ENCODE measurements at places on chromosomes 4 and X. TPM values are rescaled to one million over a fixed set of nuclear protein-coding genes. Genes with fewer than 3 reads are reported as not detected.
A peak's percentile ranks its signal among the peaks of the same experiment; 100 is the strongest.

DNA sequence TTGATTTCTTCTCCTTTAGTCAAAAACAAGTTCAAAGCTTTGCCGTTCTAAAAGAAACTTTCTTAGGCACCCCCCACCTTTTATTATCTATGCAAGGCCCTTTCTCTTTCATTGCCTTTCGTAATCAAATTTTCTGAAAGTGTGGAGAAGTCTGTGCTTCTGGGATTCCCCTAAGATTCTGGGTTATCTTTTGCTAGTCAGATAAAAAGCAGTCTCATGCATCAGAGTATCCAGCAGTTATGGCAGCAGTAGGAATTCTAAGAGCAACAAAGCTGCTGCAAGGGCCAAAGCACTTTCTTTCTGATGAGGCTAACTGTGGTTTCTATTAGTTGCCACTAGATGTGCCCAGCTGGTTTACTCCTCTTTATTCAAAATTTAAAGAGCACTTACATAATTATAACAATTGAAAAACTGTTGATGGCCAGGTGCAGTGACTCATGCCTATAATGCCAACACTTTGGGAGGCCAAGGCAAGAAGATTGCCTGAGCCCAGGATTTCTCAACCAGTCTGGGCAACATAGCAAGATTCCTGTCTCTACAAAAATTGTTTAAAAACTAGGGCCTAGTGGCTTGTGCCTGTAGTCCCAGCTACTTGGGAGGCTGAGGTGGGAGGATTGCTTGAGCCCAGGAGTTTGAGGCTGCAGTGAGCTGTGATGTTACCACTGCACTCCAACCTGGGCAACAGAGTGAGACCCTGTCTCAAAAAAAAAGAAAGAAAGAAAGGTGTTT lies 296.2 kb downstream of the PAPSS1 start:
- DNase-seq = no peak

The FAM9B gene
- not detected for total RNA-seq

DNA sequence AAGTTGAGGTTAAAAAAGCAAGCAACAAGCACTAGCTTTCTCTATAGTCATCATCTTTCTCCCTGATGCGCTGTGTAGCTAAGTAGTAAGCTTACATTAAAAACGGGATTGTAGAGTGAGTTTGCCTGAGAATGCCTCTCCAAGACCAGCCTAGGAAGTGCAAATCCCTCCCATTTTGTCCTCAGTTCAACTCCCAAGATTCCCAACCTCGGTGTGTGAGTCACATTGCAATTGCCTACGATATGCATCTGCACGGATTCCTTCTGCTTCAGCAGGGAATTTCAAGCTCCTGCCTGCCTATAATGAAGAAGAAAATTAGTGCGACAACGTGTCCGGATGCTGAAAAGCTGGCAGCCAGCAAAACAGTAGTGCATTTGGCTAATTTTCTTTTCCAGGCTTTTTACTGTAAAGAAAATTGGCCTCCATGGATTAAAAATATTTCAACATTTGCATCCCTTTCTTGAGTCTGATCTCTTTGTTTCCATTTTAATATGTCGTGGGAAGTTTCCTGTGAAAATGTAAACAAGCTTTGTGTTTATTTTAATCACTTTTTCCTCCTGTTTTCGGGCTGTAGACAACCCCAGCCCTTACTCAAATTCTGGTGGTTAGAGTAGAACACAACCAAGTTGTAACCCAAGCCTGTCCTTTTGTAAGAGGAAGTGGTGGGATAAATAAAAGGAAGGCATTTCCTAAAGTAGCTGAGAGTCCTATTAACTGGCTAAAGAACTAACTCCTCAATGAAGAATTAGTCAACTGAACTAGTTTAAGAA lies 58.4 kb upstream of the TET2 start:
- DNase-seq = no peak

DNA sequence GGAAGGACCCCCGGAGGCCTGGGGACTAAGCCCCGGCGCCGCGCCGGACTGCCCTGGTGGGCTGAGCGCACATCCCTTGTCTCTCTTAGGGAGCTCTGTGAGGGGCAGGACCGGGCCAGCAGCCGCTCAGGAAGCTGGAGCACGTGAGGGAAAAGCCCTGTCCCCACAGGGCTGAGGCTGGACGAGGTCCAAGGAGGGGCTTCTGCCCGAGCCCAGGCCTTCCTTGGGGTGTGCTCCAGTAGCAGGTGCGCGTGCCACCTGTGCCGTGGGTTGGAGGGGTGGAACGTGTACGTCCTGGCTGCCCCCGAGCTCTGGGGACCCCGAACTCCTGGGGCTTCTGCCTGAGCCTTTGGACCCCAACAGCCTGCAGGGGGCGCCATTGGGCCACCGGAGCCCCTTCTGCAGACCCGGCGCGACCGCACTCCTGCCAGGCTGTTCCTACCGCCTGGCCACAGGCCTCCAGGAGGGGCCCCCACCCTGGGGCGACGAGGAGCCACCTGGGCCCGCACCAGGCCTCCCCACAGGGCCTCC lies 27.2 kb downstream of the TACC3 start:
- DNase-seq = peak; percentile 83

DNA sequence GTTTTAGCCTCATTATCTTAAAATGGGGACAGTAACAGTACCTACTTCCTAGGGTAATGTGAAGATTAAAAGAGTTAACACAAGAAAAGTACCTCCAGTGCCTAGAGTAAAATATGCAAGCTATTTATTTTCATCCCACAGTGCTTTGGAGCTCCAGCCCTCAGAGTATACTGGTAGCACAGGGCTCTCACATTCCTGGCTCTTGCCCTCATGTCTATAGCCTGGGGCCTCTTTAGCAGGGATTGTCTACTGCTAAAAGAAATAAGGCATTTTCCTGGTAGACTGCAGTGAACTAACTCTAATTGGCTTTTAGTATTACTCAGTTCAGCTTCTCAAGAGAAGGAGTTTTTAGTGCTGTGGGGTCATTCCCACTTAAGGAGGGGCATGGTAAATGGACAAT lies 60.8 kb downstream of the RRAGB start:
- no peak for DNase-seq

DNA sequence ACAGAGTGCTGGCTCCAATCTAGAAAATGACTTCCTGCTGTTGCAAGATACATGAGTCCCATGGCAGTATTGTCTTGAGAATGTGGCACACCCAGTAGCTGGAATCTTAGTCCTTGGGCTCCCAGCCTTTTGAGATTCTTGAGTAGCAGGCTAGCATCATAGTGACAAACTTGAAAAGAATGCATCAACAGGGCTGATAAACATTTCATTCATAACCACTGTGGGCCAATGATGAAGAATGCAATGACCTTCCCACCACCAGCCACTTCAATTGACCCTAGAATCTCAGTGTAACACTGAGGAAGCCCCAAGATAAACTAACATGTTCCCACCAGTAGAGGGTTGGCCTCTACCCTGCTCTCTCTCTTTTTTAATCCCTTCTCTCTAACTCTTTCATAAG lies 329.3 kb downstream of the GBA3 start:
- DNase-seq = no peak

DNA sequence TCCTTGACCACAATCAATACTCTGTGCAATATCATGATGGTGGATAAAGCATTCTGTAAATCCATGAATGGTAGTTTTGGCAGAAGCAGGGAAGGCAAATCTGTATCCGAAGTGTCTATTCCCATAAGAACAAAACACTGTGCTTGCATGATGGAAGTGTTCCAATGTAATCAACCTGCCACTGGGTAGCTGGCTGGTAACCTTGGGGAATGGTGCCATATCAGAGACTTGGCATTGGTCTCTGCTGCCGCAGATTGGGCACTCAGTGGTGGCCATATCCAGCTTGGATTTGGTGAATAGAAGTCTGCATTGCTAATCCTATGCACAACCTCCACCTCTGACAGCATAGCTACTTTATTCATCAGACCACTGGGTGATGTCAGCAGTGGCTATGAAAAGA lies 114.3 kb upstream of the EMCN start:
- DNase-seq = no peak

The UBA1 gene
- 165 TPM for total RNA-seq

DNA sequence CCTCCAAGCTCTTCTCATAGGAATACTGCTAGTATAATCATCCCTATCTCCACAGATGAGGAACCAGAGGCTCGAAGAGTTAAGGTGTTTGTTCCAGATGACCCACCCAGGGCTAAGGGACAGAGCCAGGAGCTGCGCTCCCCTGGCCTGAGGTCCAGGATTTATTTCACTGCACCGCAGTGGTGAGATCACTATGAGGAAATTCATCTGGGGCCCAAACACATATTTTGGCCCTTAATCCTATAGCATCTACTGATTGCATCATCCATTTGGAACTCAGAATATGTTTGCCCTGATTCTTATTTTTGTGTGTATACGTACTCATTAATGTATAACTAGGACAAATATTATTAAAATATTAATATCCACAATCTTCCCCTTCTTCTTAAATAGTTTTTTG lies 100.1 kb upstream of the RBPJ start:
- DNase-seq = no peak

DNA sequence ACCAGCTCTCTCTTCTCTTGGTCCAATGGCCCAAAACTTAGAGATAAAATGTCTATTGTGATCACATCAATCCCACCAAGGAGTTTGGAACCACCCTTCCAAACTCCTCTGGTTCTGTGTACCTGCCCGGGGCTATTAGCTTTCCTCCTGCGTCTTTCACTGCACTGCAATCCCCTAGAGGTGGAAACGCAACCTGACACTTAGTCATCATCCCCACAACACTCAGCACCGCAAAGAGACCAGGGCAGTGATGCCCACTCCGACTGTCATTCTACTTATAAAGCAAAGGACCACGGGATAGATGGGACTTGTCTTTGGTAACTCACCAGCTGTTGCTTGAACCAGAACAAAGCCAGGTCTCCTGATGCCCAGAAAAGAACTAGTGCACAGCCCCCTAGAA lies 22.0 kb downstream of the AFAP1 start:
- DNase-seq = no peak

Data from sciatic nerve (tissue), 2 donors.